T-helper 1 cell (primary cell): ENCODE measurements at places on chromosomes 2 and 18.
A peak's percentile ranks its signal among the peaks of the same experiment; 100 is the strongest.

DNA sequence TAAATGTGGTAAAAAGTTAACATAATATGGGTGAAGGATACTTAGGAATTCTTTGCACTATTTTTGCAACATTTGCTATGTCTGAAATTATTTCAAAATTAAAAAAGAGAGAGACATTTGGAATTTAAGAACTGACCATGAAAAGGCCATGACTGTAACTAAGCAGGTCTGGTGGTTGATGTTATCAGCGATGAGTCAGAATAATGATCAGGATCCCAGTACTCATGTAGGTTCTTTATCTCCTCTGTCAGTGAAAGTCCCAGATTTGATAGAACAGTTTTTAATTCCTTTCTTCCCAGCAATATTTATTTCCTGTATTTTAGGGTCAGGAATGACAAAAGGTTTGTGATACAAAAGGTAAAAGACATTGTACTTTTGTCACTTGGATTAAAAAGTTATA, 242.4 kb upstream of the ZNF521 start:
- no peak for DNase-seq

DNA sequence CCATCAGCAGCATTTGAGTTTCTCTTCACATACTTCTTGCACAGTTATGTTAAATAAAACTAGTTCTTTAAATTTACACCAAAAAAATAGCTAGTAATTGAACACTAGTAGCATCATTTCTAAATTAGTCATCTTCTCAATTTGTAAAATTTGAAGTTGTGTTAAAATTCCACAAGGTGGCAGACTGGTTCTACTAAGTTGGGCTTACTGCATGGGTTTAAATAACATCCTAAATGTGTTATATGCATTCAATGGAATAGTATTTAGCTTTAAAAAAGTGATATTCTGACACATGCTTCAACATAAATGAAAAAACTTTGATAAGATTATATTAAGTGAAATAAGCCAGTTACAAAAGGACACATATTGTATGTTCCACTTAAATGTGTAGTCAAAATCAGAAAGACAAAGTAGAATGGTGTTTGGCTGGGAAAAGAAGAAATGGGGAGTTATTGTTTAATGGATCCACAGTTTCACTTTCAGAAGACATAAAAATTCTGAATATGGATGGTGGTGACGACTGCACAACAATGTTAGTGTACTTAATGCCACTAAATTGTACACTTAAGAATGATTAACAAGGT, 28.7 kb upstream of the RPRD1A start:
- DNase-seq = peak; percentile 41

GRCh38 chr2:178404368-178404767, 46.6 kb downstream of the PRKRA start:
- DNase-seq = no peak

DNA sequence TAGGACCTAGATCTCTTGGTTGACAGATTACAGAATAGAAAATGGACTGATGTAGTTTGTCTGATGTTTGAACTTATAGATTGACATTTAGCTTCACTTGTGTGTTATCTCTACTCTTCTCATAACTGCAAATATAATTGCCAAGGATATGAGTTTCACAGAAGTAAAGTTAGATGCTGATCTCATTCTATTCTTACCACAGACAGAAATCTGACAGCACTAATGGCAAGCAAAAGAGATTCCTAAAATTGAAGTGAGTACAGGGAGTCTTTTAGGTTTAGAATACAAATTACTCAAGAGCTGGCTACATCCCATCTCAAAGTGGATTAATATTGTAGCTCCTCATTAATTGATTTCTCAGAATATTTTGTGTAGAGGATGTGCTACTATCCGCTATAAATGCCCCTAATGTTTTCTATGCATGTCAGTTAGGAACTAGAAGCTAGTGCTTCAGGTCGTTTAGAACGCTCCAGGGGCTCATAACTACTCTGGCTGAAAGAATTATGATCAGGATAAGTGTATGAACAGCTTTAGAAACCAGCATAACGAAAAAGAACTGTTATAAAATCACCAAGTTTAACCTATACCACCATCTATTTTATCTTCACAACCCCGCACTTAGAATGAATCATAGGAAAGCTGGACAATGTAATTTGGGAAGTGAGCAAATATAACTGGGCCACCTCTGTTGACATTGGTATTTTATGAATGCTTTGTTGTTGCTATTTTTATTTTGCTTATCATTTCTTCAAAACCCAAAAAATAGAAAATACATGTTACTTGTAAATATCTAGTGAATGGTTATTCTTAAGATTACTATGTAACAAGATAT, 378.8 kb upstream of the REG3G start:
- no peak for DNase-seq

DNA sequence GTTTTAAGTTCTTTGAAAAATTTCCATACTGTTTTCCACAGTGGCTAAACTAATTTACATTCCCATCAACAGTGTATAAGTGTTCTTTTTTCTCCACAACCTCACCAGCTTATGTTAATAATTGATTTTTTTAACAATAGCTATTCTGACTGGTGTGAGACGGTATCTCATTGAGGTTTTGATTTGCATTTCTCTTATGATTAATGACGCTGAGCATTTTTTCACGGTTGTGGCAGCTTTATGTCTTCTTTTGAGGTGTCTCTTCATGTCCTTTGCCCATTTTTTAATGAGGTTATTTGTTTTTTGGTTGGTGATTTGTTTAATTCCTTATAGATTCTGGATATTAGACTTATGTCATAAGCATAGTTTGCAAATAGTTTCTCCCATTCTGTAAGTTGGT, 997.9 kb downstream of the SUCLG1 start:
- no peak for DNase-seq

- no peak for DNase-seq
These were observed 20.7 kb downstream of the IGFBP2 start for GRCh38 chr2:216653931-216654365.

DNA sequence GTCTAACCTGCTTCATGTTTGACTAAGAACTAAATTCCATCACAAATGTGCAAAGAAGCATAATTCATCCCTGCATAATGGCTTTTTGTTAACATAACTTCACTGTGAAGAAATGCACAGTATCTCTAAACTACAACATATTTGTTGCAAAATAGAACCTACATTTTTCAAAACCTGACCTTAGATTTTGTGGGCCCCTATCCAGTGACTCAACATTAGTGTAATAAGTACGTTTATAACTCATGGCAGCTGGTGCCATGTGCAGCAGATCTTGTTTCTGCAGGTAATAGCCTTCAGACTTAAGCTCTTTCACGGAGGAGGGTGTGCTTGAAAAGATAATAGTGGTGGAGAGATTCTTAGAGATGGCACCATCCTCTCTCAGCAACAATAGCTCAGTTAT, 28.6 kb upstream of the VWC2L start:
- no peak for DNase-seq

GRCh38 chr2:74498500-74499266, 720 bp downstream of the LBX2 start:
- DNase-seq = no peak

DNA sequence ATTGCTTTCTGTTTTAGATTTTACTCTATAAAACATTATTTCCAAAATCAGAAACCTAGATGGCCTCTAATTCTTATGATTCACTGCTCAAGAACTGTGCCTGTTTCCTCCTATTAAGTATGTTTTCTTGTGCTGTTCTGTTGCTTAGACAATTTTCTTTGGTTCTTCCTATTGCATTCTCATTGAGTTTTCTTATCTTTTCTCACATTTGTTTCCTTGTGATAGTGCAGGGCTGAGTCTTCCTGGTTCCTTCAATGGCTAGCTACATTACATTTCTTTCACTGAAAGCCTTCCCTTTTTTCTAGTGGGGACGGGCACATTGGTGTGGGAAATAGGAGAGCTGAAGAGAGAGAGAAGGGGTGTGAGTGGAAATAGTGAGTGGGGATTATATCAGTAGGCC, 183.4 kb downstream of the CALCRL start:
- no peak for DNase-seq

DNA sequence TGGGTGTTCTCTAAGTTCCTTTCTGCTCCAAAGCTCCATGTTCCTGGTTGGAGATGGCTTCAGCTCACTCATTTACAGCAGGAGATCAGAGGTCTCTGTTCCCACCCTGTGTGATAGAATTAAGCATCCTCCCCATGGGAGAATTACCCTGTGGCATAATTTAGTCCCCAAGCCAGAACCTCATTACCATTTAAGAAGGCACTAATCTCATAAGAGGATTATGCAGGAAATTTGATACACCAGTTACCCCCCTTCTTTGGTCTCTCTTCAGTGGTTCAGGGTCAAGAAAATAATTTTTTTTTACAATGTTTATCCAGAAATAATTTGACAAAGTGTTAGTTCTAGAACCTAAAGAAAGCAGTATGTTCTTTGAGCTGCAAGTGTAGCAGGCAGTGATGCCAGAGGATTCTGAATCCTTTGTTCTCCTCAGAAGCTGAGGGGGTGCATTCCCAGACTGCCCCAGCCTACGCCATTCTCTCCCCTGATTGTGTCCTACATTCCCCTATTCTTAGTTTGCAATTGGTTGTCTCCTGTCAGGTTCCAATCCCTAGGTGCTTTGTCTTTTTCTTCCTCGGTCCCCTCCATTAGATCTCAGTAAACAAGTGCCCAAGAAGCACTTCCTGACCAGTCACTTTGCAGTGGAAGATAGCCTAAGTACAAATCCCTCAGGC, 163.6 kb downstream of the PRKCE start:
- no peak for DNase-seq

GRCh38 chr2:72222829-72223564, 75.3 kb upstream of the CYP26B1 start:
- no peak for DNase-seq

GRCh38 chr18:49473721-49474120, 13.3 kb upstream of the DYM start:
- DNase-seq = no peak

DNA sequence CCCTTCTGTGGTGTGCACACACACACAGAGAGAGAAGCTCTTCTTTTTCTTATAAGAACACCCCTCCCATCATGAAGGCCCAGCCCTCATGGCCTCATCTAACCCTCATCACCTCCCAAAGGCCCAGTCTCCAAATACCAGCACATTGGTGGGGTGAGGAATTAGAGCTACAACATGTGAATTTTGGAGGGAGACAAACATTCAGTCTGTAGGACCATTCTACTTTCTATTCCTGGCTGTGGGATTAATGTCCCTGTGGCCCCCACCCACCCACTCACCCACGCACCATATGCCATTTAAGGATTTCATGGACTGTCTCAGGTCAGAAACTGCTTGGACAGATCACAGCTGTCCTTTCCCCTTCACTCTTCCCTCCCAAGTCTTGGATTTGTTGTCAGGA, 190.2 kb downstream of the GBX2 start:
- DNase-seq = no peak
